Renal cortex interstitium (tissue), 15 donors: ENCODE measurements at places on chromosomes 5 and 9. TPM values are rescaled to one million over a fixed set of nuclear protein-coding genes. Genes with fewer than 3 reads are reported as not detected.

GRCh38 chr5:180018347-180019060 is 53.1 kb downstream of the RNF130 start:
- no peak for DNase-seq

DNA sequence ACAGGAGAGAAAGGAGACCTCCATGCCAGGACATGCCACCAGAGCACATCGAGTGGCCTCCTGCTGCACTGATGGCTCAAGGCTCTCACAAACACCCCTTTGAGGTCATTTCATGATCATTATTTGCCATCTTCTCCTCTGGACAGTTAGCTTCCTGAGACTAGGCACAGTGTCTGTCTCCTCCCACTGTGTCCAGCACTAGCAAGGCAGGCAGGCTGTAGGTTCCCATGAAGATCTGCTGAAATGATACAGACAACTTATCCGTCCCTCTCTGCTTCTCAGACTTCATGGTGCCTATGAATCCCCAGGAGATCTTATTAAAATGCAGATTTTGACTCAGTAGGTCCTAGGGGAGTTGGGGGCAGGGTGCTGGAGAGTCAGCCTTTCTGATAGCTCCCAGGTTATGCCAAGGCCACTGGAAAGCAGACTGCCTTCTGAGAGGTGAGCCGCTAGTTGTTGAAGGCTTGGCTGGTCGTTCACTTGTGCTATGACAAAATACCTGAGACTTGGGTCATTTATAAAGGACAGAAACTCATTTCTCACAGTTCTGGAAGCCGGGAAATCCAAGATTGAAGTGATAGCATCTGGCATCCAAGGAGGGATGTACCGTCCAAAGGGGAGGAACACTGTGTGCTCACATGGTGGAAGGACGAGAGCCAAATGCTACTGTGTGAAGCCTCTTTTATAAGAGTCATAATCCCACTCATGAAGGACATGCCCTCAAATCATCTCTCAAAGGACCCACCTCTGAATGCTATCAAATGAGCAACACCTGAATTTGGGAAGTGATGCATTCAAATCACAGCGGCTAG is 183.4 kb downstream of the SPOCK1 start:
- no peak for DNase-seq

PCDHGB7 gene
- polyA plus RNA-seq, result 15.7 TPM

GRCh38 chr9:119963258-119963797 is 594.1 kb upstream of the BRINP1 start:
- no peak for DNase-seq

EXD3 gene
- polyA plus RNA-seq, result 16.6 TPM

CDO1 gene
- 27.5 TPM for polyA plus RNA-seq
